A549 (cell line): ENCODE measurements at places on chromosomes 1 and 21. TPM values are rescaled to one million over a fixed set of nuclear protein-coding genes. Genes with fewer than 3 reads are reported as not detected.

DNA sequence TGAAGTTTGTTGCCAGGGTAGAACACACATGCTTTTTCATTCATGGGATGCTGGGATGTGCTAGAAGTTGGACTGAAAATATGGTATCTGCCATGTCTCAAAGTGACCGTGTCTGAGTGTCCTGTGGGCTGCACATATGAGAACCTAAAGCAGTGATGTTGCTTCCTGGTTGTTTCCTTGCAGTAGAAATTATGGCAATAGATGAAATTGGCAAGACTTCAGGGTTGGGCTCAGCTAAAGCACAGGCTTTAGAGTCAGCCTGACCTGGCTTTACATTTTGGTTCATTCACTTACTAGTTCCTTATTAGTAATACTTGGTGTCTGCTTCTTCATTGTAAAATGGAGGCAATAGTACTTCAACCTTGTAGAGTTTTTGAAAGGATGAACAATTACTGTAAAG, 2.2 kb downstream of the LAMC2 start:
- DNase-seq, result no peak

DNA sequence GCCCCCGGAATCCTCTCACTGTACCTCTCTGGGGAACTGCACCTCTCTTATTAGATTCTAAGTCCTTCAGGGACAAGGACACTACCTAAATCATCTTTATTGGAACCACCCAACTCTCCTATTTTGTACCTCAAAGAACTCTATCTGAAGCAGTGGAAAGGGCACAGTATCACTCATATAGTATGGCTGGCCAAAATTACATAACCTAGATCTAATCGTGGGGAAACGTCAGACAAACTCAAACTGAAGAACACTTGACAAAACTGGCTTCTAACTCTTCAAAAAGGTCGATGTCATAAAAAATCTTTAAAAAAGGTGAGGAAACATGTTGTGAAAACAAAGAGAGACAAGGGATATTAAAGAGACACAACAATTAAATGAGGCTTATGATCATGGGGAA, 210.0 kb downstream of the SLC45A1 start:
- no peak for DNase-seq

GRCh38 chr21:42258150-42258884, 39.4 kb downstream of the ABCG1 start:
- peak; percentile 38 for DNase-seq

- no peak for DNase-seq
Observed at GRCh38 chr1:48016515-48016914, 19.3 kb upstream of the TRABD2B start.

- DNase-seq, result no peak
Observed at GRCh38 chr21:15300131-15300530, 235.3 kb upstream of the NRIP1 start.

The CCDC30 gene
- 0.62 to 0.75 TPM (median 0.63 TPM) in 3 replicates for polyA plus RNA-seq

The KCNQ4 gene
- polyA plus RNA-seq, result 0.17 to 0.24 TPM (median 0.22 TPM) in 3 replicates

The COL24A1 gene
- polyA plus RNA-seq, result 0.03 to 0.04 TPM (median 0.03 TPM) in 3 replicates
